CD4-positive, alpha-beta T cell treated with Interleukin-15 for 1 hour (primary cell): ENCODE measurements at places on chromosomes 3 and 15.

- no peak for DNase-seq
These were observed 6.9 kb downstream of the MAP1A start for GRCh38 chr15:43524254-43524845.

DNA sequence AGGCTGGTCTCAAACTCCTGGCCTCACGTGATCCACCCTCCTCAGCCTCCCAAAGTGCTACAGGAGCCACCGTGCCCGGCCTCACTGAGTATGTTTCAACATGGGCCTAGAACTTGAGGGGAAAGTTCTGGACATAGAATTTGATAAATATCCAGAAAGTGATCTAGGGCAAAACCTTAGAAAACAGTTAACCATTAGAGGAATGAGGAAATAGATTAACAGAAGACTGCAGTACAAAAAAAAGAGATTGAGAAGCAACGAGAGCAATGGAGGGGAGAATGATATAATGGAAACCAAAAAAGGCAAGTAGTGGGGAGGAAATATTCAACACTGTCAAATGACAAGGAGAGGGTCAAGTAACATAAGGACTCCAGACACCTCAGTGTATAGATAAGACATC, 191.5 kb downstream of the PLCH1 start:
- no peak for DNase-seq

DNA sequence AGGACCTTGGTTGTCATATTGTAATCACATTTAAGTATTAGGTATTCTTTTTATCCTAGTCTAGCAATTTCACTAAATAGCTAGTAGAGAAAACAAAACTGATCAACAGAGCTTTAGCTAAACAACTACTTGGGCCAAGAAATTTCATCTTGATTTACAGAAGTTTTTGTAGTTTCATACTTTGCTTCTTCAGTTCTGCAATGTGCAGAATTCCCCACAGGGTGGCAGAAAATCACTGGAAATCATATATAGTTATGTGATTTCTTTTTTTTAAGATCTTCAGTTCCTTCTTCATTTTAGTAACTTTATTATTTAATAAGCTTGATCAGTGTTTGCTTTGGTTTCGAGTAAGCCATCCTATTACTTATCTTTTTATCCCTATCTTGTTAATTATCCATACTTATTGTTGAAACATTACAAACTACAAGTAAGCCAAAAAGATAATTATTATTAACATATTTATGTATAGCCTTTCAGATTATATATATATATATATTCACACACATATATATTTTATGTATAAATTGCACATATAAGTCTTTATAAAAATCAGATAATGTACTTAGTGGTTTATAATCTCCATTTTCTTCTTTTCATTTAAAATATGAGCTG, 2.2 kb upstream of the BNIP2 start:
- peak; percentile 23 for DNase-seq

DNA sequence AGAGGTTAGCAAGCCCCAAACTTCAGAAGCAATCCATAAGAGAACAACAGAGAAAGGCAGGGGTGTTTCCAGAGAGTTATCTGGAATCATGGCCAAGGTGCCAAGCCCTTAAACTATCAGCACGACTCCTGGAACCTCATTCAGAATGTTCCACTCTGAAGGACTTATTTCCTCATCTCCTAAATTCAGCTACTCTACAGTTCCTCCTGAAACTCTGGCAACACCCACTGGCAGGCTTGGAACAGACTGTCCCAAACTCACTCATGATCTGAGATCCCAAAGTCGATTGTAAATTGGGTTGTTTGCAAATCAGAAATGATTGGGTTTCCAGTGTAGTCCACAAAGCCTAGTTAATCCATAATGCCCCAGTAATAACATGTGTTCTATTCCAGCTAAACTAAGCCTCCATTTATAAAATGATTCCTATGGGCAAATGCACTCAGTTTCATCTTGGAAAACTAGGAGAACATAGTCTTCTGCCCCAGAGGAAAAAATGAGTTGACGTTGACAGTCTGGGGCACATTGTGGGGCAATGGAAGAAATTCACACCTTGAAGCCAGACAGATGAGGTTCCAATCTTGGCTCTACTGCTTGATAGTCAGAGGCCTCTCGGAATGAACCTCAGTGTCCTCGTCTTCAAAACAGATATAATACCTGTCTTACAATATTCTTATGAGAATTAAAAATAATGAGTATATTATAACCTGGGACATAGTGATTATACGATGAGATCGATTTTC, 65.9 kb downstream of the SLCO2A1 start:
- DNase-seq: peak; percentile 2

GRCh38 chr3:105364128-105364527, 2.6 kb upstream of the ALCAM start:
- no peak for DNase-seq

- no peak for DNase-seq
These were observed 231.7 kb upstream of the ARRDC4 start for GRCh38 chr15:97728791-97729190.

DNA sequence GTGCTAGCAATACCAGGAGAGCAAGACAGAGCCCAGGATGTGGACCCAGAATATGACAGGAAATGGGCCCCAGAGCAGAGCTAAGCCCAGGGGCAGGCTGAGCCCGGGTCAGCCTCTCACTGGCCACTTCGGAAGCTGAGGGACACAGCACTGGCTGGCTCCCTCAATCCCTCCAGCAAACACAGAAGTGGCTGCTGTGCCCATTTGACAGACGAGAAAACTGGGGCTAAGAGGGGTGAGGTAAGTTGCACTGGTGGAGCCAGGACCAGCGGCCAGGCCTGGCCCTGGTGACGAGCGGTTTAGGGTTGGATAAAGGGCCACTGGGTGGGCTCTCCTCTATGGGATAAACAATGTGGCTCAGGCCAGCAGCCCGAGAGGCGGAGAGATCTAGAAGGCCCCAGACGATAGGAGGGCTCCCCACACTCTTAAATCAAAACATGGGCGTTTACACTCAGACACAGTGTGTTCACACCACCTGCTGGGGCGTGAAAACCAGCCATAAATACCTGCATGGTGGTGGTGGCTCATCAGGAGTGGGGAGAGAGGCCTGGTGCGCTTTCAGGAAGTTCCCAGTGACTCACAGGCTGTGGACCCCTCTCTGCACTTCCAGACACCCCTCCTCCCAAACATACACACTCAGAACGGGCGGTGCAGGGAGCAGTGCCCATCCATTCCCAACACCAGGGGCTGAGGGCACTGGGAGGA, 12.0 kb upstream of the LINGO1 start:
- DNase-seq: no peak
